ENCODE measurements at places on chromosomes 4 and X.

- peak; percentile 35 for DNase-seq
Measured at GRCh38 chr4:88879991-88880390, 177.0 kb downstream of the FAM13A start.

DNA sequence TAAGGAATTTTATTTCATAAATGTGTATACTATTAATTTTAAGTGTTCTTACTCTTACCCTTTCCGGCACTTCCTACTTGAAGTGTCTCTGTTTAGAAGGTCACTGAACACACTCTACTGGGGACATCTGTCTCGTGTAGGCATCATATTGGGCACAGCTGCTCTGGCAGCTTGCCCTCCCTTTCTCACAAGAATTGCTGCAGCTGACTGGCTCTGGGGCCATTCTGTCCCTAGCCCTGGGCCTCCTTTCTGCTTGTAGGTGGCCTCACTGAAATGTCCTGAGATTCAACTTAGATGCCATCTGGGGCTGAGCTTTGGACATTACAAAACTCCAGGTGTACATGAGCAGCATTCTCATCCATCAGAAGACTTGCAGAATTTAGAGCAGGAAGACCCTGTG lies 49.6 kb downstream of the SMAD1 start:
- peak; percentile 43 for DNase-seq

DNA sequence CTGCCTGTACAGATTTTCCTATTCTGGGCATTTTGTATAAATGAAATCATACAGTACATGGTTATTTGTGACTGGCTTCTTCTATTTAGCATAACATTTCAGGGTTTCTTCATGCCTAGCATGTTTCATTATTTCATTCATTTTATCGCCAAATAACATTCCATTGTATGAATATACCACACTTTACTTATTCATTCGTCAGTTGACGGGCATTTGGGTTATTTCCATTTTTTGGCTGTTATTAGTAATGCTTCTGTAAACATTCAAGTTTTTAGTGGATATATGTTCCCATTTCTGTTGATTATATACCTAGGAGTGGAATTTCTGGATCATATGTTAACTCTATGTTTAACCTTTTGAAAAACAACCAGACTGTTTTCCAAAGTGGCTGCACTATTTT lies 47.5 kb downstream of the INTS12 start:
- DNase-seq = no peak

- no peak for DNase-seq
Measured at GRCh38 chr4:31234901-31235300, 514.7 kb downstream of the PCDH7 start.

- no peak for DNase-seq
Measured at GRCh38 chrX:119155416-119156035, 27.9 kb upstream of the KIAA1210 start.

GRCh38 chr4:183147196-183147595 lies 48.1 kb downstream of the WWC2 start:
- no peak for DNase-seq

GRCh38 chrX:21740329-21741274 lies 17.3 kb downstream of the SMPX start:
- no peak for DNase-seq

DNA sequence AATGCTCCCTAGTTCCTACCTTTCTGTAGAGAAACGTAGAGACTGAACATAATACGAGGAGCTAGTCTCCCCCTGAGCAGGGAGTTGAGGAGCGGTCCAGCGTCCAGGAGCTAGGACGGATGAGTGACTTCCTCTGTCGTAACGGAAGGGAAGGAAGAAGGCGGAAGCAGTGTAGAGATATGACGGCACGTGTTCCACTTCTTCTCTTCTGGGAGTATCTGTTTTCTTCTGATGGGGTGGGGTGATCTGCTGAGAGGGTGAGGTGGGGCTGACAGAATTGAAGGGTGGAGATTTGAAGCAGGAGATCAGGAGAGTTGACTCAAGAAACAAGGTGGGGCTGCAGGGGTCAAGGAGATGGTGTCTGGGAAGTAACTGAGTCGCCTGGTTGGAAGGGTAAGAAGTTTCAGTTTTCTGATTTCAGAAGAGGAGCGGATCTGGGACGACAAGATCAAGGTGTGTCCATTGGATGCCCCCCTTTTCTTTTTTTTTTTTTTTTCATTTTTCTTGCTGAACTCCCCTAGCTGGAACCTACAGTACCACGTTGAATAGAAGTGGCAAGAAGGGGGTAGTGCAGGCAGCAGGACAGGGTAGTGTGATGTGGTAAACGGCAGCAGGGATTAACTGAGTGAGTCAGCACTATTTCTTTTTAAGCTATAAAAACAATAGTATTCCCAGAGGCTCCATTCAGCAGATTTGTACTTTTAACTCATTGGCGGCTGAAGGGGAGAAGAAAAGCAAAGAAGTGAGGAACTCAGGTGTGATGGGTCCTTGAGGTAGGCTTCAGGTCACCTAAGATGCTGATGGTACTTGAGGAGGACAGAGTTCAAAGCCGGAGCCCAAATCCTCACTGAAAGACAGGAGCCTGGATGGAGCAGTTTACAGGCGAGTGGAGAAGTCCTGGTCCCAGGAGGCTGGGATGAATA lies 50.8 kb upstream of the SETD7 start:
- no peak for DNase-seq

DNA sequence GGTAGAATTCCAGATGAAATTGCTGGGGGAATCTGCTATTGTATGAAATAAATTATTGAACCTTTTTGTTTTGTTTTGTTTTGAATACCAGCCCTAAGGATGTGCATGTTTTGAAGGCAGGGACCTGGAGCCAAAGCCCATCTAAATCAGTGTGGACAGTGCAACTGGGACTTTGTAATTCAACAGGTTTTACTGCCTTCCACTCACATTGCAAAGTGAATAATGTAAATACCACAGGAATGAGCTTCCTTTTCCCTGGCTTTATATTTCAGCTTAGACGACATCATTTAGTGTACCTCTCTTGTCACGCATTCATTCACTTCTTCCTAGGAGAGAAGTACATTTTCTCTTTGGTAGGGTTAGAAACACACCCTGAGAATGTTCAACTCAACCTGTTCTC lies 795.0 kb downstream of the CENPC start:
- DNase-seq = no peak

- peak; percentile 47 for DNase-seq
Measured at GRCh38 chr4:77994194-77994721, 62.9 kb upstream of the FRAS1 start.

GRCh38 chr4:19026281-19026680 lies 1004.7 kb upstream of the LCORL start:
- DNase-seq = no peak

GRCh38 chr4:104596189-104596588 lies 101.5 kb upstream of the CXXC4 start:
- DNase-seq = no peak
